ENCODE measurements at places on chromosomes 7 and 10. TPM values are rescaled to one million over a fixed set of nuclear protein-coding genes. Genes with fewer than 3 reads are reported as not detected.

- H3K27me3 ChIP-seq = peaks cover 19% of the 10 kb centered on the region
- H3K27ac ChIP-seq = no peak overlapping the region
- H3K4me3 ChIP-seq = no peak overlapping the region
- no peaks in the 10 kb centered on the region for H3K36me3 ChIP-seq
- peak; percentile 10 for DNase-seq
Measured at GRCh38 chr7:123494193-123494796, 40.1 kb downstream of the IQUB start.

DNA sequence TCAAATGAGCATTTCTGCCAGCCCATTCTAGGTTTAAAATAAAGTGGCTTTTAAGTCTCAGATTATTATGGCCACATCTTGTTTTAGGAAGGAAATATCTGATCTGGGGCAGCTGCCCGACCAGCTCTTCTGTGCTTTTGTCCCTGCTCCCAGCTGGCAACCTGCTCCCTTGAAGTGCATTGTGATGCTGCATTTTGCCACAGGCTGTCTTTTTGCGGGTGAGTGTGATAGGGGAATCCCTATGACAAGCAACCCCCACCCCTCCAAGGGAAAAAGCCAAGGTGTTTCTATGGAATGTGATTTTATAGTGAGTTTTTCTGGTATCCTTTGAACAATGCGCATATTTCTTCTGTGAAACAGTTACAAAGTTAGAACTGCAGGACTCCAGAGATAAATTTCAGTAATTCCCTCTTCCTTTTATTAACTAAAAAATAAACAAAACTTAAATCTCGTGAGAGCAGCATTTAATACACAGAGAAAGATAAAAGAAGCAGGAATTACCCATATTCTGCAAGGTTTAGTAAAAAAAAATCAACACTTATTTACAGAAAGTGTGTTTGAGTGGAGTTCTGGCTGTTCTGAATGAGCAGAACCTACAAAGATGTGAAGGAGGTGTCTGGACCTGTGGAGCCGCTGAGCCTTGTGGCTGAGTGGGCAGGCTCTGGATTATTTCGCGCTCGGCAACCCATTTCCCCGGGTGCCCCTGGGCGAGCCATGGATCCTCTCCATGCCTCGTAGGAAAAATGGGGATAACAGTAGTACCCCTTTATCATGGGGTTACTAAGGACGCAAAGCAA, 10.1 kb upstream of the HPS1 start:
- H3K27me3 ChIP-seq = peaks cover 19% of the 10 kb centered on the region
- DNase-seq = no peak
- H3K36me3 ChIP-seq = no peaks in the 10 kb centered on the region
- peaks cover 23% of the 10 kb centered on the region for H3K4me1 ChIP-seq
- no peak overlapping the region for H3K4me3 ChIP-seq

DNA sequence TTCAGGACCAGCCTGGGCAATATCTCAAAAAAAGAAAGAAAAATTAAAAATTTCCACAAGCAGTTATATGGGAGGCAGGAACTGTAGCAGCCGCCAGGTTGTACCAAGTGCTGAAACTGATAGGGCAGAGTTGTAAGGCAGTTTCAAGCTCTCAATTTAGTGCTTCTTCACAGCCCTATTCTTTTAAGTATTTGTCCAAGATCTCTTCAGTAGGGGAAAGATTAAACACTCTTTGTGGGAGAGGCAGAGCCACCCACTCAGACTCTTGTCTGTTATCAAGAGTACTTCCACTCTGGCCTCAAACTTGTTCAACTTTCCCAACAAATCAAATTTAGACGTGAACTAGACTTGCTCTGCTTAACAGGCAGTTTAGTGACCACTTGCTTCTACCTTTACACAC, 228.7 kb downstream of the REEP3 start:
- H3K36me3 ChIP-seq = no peaks in the 10 kb centered on the region
- no peak for DNase-seq
- no peaks in the 10 kb centered on the region for H3K27me3 ChIP-seq
- H3K4me1 ChIP-seq = no peaks in the 10 kb centered on the region

- H3K4me1 ChIP-seq = no peaks in the 10 kb centered on the region
- no peak overlapping the region for H3K27ac ChIP-seq
- no peaks in the 10 kb centered on the region for H3K27me3 ChIP-seq
- no peak for DNase-seq
Measured at GRCh38 chr7:53521638-53522184, 486.3 kb downstream of the POM121L12 start.

DNA sequence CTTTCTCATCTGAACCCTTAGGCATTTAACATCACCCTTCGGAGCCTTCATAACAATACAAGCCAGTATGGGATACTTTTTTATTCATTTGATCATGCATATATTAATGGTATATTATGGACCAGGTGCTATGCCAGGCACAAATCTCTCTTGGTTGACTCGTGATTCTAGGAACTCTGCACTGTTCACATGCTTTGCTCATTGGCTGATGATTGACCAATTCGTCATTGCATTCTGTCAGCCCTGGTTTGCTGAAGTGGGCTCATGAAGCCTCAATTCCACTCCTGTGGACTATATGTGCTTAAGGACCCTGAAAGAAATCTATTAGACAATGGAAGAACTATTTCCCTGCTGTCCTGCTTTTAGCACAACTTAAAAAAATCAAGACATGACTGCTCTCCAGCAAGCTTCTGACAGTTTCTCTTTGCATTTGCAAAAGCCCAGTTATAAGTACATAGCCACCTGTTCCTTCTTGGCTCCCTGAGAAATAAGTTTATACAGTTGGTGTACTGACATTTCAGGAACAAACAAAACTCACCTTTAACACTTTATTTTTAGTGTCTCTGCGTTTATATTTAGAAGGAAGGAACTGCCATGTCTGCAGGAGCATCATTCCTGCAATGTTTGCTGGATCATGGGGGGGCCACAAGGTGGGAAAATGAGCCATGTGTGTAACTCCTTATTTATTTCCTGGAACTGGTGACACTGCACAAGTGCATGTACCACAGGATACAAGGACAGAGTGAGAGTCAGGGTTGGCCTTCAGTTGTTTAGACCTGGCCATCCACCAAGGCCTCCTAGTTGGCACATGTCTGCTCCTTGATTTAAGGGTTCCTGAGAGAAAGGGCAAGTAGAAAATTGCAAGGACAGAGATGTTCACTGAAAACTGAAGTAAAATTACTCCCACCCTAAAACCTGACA, 146.0 kb upstream of the NAMPT start:
- no peak overlapping the region for H3K4me3 ChIP-seq
- DNase-seq = no peak
- peaks cover 70% of the 10 kb centered on the region for H3K4me1 ChIP-seq

C10orf53 gene
- total RNA-seq = not detected
